ENCODE measurements at places on chromosomes 2 and 18.

- no peak for DNase-seq
These were observed 5.0 kb downstream of the C1D start for GRCh38 chr2:68057658-68058396.

- DNase-seq: no peak
These were observed 1518.1 kb upstream of the ZEB2 start for GRCh38 chr2:146038014-146038413.

GRCh38 chr18:77131652-77132368 lies 773 bp downstream of the MBP start:
- peak; percentile 54 for DNase-seq

DNA sequence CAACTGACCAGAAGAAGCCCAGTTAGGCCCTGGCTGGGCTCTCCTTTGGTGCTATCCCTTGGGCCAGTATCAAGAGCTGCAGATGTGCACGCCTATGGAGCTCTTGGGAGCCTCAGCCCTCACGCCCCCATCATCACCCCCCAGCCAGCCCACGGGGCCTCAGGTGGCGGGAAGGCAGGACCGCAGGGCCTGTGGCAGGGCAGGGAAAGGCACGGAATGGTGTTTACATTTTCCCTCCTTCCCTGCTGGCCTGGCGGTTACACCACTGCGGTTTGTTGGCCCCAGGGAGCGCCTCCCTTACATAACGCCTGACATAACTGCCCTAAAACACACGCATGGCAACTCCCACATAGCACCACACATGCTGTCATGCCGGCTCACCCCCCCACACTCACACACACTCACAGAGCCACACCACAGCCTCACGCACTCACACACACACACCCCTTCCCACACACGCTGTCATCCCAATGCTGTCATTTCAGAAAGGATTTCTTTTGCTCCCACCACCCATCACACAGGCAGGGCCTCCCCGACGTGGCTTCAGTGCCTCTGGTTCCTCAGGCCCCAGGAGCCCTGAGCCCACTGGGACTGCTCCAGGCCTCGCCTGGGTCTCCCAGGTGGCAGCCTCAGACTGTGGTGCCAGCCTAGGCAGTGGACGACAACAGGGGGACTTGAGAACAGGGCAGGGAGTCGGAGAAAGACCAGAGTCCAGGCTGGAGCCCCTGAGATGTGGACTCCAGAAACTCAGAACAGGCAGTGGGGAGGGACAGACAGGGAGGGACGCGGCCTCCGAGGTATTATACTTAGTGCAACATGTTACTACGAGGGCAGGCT lies 15.7 kb downstream of the ZFP36L2 start:
- no peak for DNase-seq

DNA sequence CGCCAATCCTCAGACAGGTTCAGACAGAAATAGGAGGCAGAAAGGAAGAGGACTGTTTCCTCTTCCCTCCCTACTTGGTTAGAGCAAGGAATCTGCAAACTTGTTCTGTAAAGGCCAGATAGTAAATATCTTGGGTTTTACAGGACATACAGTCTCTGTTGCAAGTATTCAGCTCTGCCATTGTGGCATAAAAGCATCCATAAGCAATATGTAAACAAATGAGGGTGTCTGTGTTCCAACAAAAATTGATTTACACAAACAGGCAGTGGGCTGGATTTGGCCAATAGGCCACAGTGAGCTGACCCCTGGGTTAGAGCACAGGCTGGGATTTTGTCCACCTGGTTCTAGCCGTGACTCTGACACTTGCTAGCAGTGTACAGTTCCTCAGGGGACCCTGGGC lies 89.4 kb downstream of the NRP2 start:
- no peak for DNase-seq

DNA sequence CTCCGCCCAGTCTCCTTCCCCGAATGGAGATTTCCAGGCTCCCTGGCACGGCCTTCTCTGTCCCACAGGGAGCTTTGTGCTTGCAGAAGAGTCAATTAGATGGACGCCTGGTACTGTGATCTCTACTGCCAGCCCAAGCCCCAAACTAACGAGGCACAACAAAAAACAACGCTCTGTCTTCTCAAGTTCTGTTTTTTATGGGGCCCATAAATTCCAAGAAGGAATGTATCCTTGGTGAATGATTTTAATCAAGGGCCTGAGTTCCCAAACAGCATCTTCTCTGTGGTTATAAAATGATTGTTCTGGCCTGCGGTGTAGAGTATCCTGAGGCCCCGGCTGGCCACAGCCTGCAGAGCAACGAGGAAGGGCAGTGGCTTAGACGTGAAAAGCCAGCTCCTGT lies 219.5 kb downstream of the CLIP4 start:
- peak; percentile 22 for DNase-seq

DNA sequence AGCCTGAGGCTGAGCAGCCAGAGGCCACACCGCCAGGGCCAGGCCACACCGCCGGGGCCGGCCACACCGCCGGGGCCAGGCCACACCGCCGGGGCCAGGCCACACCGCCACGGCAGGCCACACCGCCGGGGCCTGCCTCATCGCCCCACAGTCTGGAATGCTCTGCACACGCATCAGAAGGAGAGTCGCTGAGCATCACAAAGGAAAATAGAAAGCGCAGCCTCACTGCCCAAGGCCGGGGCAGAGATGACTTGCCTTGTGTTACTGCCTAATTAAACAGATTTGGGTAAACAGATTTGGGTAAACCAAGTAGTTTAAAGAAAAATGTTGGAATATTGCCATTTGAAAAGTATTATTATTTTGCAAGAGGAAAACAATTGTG lies 10.4 kb upstream of the NFATC1 start:
- no peak for DNase-seq

DNA sequence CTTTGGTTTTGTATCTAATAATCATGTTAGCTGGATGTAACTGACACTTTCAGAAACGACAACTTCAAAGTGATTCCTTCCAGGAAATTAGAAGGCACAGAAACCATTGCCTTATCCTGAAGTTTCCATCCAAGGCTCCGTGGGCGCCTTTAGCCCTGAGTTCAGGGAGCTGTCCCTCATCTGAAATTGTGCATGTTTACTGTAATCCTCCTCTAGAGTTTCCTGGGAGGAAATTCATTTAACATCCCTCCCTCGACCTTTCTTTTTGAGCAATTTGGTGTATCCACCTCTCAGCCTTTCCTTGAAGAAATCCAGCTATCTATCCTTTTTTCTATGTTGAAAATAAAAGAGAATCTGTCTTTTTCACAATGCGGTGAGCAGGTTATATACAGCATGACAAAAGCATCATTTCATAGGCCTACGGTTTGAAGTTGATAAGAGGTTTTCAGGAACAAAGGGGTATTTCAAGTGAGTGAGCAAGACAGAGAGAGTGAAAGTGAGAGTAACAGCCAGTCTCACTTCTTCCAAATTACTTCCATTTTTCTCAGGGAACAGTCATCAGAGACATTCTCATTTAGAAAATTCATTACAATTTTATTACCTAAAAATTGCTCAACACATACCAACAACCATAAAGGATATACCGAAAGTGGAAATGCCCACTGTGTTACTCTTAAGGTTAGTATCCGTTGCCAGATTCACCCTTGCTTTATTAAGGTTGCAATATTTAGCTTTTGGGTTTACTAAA lies 167.3 kb downstream of the MREG start:
- DNase-seq: no peak

GRCh38 chr18:60067426-60068210 lies 167.8 kb downstream of the PMAIP1 start:
- DNase-seq: no peak

DNA sequence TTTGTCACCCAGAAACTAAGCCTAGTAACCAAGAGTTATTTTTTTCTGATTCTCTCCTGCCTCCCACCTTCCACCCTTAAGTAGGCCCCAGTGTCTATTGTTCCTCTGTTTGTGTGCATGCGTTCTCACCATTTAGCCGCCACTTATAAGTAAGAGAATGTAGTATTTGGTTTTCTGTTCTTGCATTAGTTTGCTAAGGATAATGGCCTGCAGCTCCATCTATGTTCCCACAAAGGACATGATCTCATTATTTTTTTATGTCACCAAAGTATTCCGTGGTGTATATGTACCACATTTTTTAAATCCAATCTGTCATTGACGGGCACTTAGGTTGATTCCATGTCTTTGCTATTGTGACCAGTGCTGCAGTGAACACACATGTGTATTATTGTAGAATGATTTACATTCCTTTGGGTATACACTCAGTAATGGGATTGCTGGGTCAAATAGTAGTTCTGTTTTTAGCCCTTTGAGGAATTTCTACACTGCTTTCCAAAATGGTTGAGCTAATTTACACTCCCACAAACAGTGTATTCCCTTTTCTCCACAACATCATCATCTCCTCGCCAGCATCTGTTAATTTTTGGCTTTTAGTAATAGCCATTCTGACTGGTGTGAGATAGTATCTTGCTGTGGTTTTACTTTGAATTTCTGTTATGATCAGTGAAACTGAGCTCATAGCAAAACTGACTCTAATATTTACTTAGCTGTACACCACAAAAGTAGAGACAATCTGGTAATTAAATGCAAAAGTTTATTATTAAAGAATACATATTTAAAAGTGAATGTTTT lies 660.1 kb upstream of the SLC8A1 start:
- no peak for DNase-seq

DNA sequence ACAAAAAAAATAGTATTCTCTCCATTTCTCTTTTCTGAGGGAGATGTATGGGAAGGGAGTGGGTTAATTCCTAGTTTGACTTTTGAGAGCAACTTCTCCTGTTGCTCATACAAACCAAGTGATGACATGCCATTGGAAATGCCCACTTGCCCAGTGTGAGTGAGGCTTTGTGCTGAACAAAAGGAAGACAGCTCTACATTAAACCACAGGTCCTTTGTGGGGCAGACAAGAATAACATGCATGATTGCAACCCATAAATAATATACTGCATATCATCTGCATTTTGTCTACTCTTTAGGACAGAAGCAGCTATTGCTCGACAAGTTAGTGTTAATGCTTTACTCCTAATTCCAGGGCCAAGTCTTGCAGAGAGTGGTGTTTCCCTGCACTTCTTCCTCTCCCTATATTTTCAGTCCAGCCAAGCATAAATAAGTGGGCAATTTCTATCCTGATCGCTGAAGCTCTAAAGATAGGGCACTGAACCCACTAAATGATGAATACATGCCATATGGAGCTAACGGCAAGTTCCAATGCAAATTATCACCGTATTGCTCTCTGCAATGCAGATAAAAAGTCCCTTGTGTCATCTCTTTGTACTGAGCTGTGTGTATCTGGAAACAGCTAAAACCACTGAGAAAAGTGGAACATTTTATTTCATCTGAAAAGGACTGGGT lies 19.4 kb upstream of the EHBP1 start:
- no peak for DNase-seq

All from myocyte (in vitro differentiated cells).